ENCODE measurements at places on chromosomes 1 and 21.

DNA sequence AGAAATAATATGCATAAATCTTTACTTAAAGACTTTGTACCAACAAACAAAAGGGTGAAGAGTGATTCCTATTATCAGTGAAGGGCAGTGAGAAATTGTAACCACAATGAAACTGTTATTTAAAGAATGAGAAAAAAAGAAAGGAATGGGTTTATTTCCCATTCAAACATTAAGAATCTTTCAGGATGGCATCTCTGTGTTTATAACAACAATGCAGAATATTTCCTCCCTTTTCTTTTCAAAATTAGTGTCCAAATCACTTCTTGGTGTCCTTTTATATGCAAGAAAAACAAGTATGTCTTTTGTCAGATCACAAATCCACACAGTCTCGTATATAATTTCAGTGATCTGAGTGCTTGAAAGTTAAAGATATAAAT lies 61.2 kb downstream of the PTPRC start:
- DNase-seq, result no peak

GRCh38 chr1:97047421-97047793 lies 325.8 kb downstream of the PTBP2 start:
- no peak for DNase-seq

GRCh38 chr1:219039682-219040154 lies 134.0 kb upstream of the LYPLAL1 start:
- no peak for DNase-seq

GRCh38 chr1:230860617-230861384 lies 7.5 kb downstream of the C1orf198 start:
- no peak for DNase-seq

GRCh38 chr1:167623951-167624350 lies 6.1 kb upstream of the RCSD1 start:
- DNase-seq, result no peak

DNA sequence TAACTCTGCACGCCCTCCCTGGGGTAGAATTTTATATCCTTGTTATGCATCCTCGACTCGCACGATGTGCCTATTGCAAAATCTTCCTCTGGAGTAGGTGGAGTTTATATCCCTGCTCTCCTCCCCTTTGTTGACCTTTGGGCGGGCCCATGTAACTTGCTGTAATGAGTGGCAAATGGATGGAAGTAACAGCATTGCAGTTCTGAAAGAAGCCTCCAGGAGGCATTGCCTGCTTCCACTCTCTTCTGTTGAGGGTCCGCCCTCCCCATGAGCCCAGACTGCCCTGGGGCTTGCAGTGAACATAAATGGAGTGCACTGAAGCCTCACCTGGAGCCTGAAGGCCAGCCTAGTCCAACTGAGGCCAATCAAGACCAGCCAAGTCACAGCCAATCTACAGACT lies 62.2 kb upstream of the GRIK3 start:
- DNase-seq, result peak; percentile 30

DNA sequence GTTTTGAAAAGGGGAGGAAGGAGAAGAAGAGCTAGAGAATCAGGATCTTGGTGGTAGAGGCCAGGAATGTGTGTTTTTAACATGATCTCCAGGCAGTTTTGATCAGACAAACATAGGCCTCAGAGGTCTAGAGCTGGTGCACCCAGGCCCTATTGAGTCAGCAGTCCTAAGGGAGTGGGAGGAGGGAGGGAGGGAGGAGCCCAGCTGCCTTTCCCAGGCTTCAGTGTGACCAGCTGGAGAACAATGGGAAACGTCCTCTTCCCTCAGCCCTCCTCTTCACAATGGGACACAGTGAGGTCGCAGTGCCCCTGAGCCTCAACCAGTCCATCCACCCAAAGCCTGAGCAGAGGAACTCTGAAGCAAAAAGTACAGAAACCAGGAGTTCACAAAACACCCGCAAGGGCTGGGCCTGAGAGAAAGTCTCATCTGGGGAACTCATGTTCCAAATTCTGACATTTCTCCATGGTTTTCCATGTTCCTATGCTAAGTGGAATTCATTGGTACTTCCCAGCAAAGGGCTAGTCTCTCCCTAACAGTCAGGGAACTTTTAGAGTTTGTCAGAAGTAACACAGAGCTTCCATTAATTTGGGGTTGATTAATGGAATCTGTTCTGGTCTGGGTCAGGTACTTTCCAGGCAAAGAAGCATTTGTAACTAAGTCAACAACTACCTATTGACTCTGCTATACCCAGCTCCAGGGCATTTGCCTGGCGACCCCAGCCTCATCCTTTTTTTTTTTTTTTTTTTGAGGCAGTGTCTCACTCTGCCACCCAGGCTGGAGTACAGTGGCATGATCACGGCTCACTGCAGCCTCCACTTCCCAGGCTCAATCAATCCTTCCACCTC lies 37.5 kb downstream of the ELAPOR1 start:
- DNase-seq, result no peak

DNA sequence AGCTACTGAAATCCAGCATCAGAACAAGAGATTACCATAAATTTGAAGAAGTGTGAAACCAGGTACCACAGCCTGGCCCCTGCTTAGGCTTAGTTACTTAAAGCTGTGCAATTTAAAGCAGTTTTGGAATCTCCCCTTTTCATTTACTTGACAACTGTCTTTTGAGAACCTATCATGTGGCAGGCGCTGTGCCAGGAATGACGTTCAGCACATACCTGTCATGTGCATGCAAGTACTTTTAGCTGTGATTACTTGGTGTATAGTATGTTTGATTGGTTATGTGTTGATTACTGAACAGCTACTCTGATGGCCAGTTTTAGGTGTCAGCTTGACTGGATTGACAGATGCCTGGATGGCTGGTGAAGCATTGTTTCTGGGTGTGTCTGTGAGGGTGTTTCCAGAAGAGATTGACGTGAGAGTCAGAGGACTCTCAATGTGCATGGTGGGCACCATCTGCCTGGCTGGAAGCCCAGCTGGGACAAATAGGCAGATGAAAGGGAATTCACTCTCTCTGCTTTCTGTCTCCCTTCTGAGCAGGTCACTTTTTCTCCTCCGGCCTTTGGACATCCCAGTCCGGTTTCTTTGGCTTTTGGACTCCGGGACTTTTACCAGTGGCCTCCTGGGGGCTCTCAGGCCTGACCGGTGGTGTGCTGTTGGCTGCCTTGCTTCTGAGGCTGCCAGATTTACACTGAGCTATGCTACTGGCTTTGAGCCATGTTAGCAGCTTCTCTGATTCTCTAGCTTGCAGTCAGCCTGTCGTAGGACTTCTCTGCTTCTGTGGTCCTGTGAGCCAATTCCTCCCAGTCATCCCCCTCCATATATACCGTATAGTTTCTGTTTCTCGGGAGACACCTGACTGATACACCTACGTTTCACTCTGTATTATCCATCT lies 178.0 kb downstream of the RYR2 start:
- no peak for DNase-seq

DNA sequence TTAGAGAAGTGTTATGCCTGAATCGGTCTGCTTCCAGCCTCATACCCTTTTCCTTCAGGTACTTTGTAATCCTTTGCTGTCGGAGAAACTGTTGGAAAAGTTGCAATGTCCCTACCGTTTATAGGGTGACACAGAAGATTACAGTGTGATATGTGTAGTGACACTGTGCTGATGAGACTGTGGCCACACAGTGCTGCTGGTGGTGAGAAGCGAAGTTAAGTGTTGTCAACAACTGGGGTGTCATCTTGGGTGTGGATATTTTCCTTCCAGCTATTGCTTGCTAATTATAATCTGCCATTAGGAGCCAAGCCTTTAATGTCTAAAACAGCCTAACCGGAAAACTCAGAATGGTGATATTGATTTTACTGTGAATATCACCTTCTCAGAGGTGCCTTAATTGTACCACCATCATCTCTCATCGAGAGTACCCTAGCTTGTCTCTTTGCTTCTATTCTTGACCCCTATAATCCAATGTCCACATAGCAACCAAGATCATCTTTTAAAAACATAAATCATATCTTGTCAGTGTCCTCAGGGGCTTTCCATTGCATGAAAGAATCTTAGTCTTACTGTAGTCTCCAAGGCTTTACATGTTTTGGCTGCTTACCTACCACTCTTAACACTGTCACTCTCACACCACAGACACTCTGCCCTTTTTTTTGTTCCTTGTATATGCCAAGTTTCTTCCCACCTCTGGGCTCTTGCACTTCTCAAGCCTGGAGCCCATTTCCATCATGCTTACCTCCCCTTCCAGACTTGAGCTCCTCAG lies 89.4 kb upstream of the PGD start:
- DNase-seq, result no peak

- DNase-seq, result no peak
Measured at GRCh38 chr1:167573035-167573434, 19.5 kb upstream of the CREG1 start.

DNA sequence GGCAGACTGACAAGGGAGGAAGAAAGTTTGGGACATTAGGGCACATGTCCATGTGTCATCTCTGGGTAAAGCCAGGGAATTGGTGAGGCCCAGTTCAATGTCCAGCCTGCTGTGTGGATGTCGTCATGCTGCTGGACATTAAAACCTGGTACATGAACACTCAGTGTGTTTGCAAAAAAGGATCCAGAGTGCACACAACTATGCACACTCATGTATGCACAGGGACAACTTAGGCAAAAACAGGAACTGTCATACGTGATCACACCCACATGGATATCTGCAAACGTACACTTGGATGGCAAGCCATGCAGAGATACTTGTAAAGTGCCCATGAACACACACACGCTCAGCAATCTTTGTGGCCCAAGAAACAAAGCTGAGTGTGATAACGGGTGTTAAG lies 47.9 kb upstream of the NEK2 start:
- DNase-seq, result no peak

- peak; percentile 6 for DNase-seq
Measured at GRCh38 chr21:33975548-33976081, 60.0 kb upstream of the ATP5PO start.

DNA sequence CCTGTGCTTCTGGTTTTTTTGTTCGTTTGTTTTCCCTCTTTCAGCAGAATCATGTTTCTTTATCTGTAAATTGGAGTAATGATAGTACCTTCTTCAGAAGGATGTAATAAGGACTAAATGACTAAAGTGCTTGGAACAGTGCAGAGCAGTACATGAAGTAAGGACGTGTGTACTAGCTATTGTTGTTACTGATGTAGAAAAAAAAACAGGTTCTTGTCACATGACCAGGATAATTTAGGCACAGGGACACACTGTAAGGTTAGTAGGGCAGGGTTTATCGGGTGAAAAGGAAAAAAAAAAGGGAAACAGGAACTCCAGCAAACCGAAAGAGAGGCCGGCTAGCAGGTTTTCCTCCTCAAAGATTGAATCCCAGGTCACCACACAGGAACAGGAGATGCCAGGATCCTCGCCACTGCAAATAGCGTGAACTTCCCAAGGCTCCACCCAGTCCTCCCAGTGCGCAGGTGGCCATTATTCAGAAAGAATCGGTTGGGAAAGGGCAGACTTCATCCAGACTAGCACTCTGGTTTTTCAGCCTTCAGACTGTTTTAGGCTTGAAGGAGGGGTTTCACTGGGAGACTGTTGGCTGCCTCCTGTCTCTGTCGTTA lies 63.8 kb upstream of the PRRC2C start:
- DNase-seq, result no peak

GRCh38 chr1:162573136-162573535 lies 11.6 kb downstream of the UAP1 start:
- DNase-seq, result no peak

DNA sequence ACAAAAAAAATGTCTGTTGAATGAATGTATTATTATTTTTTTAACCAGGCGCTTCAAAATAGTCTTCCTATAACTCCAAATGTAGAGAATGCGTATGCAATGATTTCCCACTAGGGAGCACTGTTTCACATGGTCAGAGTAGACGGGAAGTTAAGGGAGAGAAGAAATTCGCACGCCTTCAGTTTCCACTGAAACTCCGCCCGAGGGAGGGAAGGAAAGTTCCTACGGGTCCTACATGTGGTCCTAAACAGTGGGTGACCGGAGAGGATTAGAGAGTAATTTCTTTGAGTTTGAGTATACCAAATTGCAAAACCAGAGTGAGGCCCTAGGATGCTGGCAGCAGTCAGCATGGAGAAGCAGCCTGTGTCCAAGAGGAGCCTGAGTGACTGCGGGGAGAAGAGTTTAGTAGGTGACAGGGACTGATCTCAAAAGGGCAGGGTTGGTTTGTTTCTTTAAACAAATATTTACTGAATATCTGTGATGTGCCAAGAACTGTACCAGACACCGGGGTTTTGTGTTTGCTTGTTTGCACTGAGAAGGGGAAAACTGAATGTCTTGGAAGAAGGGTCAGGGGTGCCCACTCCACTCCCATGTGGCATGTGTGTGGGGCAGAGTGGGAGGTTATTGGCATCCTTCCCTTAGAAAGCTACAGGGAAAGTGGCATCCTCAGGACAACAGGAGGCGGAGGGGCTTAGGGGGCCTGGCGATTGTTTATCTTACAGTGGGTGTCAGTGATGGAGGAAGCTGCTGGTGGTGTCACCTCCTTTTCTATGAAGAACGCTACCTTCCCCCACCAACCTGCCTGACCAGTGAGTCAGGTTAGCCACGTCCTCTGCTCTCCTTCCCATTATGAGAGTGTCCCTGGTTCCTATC lies 22.8 kb downstream of the RNU5D-1 start:
- DNase-seq, result peak; percentile 40

DNA sequence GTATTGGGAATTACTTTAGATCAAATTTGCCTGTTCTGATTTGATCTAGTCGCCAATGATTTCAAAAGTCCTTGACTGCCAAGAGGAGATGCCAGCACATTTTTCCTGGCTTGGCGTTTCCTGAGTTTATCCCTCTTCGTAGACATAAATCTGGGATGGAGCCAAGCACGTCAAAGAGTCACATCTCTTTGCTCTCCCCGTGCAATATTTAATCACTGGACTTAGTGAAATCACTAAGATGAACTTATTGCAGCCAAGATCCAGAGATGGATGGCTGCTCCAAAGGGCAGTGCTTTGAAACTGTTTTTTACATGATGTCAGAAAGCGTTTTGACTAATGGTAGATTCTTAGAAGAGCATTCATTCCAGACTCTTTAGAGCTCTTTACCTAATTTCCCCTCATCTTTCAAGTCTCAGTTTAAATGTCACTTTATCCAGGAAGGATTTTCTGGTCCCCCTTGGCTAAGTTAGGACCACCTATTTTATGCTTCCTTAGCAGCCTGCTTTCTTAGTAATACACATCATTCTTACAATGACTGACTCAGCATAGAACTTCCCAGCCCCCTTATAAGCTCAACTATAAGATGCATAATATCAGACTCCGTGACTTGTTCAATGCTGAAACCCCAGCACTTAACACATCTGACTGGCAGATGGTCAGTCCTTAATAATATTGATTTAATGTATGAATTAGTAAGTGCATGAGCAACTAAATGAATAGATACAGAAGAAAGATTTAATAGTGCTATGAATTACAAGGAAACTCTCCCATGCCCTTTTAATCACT lies 94.4 kb upstream of the GREM2 start:
- no peak for DNase-seq

GRCh38 chr1:187234706-187235105 lies 406.0 kb downstream of the PLA2G4A start:
- no peak for DNase-seq

DNA sequence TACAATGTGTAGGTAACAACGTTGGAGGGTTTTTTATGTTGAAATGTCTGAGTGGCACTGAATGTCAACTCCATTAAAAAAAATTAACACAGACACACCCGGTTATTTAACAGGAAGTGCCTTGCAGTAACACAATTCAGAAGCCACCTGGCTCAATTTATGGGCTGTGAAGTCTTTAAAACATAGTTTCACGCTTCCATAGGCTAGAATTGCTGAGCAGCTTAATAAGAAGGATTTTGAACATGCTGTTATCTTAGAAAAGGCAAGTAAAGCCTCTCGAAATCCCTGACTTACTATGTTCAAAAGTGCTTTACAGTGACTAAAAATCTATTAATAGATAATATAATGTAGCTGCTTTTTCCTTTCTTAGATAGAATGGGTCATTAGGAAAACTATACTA lies 19.7 kb downstream of the SRSF4 start:
- DNase-seq, result no peak

GRCh38 chr1:18564676-18565075 lies 66.0 kb upstream of the PAX7 start:
- DNase-seq, result no peak

Measured in A549 (cell line).